ENCODE measurements at places on chromosomes 4 and X. TPM values are rescaled to one million over a fixed set of nuclear protein-coding genes. Genes with fewer than 3 reads are reported as not detected.

DNA sequence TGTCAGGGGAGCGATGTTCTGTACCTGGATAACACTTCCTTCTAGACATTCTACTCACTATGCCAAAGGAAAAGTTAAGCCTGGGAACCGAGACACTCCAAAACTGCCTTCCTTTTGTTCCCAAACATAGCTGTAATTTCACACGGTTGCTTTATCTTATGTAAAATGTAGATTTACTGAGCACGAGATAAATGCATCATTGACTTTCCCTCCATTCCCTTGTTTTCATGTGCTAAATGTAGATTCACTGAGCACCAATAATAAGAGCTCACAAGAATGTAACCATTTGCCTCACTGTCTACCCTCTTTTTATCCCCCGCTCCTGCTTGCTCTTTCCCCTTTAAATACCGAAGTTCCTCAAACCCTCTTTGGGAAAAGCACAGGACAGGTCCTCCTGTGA, 10.7 kb upstream of the PPEF2 start:
- DNase-seq: no peak

GRCh38 chr4:159105761-159106243, 2.9 kb downstream of the RAPGEF2 start:
- peak; percentile 16 for DNase-seq

- DNase-seq: no peak
Measured at GRCh38 chrX:17933856-17934255, 72.8 kb upstream of the RAI2 start.

The MTTP gene
- total RNA-seq: 0.34 TPM

The NUDT10 gene
- 2.7 TPM for total RNA-seq

DNA sequence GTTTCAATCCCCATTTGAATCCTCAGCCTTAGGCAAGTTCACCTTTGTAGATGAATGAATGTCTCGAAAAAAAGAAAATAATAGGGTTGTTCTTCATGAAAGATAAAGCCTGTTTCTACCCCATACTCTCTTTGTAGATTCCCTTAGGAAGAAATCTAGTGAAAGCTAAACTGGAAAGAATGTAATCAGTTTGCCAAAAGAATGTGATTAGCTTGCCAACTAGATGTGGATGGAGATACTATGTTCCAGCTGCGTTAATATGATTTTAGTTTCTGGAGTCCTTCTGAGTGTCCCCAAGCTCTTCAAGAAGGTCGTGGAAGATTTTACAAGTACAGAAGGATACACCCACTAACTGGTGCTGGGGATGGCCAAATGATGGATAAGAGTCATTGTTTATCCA, 162.3 kb upstream of the EDNRA start:
- no peak for DNase-seq
